GM20000 (cell line): ENCODE measurements at places on chromosomes 12 and 14.

GRCh38 chr14:70857496-70857890 lies 48.2 kb upstream of the MAP3K9 start:
- DNase-seq: no peak

DNA sequence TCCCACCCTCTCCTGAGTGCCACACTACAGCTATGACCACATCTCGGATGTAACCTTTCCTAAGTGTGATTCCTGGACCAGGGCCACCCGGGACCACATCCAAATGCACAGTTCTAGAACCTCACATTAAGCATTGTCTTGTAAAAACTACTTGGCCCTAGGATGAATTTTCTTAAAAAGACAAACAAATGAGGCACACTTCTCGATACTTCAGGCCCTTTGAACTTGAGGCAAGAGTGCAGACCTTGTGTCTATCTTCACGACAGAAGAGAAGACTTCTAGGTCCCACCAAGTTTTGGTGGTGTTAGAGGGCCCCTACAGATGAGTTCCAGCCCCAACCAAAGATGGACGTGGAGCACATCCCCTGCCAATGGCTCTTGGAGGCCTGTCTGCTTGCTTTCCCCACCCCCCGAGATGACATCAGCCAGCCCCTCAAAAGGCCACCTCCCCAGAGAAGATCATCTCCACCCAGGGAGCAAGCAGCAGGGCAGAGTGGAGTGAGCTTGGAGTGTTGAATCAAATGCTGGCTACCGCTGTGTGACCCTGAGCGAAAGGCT lies 9.3 kb downstream of the ISCU start:
- DNase-seq: no peak

DNA sequence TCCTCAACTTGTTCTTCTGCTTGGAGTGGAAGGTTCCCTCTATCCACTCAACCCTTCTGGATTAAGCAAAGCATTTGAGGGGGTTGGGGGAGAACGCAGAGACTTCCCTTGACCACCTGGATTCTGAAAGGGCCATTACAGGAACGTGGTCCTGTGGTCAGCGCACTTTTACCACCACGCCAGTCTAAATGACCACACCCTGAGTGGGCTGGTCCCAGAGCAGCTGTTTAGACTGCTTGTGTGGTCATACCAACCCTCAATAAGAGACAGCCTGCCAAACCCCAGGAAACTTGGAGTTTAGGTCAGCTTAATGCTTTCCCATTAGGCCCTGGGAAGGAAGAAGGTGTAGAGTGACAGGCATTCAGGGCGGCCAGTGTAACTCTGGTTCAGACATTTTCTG lies 165.5 kb upstream of the ATP2B1 start:
- no peak for DNase-seq

GRCh38 chr12:89523843-89524540 lies 604 bp downstream of the GALNT4 start:
- DNase-seq: no peak

DNA sequence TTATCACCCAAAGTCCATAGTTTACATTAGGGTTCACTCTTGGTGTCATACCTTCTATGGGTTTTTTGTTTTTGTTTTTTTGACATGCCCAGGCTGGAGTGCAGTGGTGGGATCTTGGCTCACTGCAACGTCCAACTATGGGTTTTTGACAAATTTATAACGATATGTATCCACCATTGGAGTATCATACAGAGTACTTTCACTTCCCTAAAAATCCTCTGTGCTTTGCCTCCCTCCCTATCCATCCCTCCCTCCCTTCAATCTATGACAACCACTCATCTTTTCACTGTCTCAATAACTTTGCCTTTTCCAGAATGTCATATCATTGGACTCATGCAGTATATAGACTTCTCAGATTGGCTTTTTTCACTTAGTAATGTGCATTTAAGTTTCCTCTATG lies 139.0 kb upstream of the CCDC198 start:
- DNase-seq: no peak

DNA sequence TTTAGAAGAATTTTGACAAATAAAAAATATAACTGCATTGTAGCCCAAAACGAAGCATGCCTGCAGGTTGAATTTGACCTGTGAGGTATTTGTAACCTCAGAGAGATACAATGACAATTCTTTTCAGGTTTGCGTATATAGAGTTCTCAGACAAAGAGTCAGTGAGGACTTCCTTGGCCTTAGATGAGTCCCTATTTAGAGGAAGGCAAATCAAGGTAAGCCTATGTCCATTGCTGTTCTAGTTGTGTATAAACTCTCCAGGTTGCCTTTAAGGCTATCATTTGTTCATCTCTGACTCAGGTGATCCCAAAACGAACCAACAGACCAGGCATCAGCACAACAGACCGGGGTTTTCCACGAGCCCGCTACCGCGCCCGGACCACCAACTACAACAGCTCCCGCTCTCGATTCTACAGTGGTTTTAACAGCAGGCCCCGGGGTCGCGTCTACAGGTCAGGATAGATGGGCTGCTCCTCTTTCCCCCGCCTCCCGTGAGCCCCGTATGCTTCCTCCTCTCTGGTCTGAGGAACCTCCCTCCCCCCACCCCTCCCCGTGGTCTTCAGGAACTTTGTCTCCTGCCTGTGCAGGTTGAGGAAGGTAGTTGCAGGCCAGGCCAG lies 2.7 kb downstream of the PABPN1 start:
- DNase-seq: no peak

DNA sequence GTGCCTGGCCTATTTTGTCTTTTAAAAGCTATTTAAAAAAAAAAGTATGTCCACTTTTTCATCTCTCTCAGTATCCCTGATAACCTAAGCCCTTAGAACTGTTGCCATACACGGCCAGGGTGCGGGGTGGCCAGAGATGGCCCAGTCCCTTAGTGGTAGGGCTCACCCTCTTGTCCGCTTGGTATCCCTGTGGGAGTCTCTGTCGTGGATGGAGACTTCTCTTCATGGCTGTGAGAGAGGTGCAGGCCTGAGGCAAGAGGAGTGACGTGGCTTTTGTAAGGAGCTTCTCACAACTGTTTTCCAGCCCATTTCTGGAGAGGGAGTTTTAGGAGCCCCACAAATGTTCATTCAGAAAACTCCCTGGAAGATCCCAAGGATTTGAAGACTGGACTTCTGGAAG lies 26.8 kb downstream of the XRCC3 start:
- DNase-seq: no peak

DNA sequence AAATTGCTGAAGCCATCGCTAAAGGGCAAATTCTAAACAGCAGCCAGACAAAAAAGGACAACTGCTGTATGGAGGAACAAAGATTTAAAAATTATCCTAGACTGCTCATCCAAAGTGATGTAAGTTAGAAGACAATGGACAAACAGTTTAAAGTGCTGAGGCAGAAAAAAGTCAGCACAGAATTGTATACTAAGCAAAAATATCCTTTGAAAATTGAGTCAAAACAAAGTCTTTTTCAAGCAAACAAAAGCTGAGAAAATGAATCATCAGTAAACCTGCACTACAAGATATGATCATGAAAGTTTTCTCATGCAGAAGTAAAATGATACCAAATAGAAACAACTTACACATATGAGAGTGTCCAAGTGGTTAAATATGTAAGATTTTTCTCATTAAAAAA lies 43.6 kb downstream of the EML5 start:
- DNase-seq: no peak

GRCh38 chr12:105220929-105221290 lies 15.1 kb downstream of the APPL2 start:
- DNase-seq: no peak

DNA sequence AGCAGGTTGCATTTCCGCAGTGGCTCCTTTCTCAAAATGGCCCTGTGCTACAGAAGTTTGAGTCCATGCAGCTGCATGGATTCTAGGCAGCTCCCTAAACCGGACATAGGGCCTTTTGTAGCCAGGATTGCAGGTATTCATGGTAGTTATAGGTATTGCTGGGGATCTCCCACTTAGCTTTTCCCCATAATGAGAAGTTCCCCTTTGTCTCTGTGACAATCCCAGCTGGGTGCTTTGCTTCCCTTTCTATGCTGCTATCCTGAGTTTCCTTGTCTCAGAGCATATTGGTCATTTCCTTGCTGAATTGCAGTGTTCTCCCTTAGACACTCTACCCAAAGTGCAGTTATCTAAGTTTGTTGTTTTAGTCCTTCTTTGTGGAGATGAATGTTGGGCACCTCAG lies 120.9 kb upstream of the MIS18BP1 start:
- no peak for DNase-seq

DNA sequence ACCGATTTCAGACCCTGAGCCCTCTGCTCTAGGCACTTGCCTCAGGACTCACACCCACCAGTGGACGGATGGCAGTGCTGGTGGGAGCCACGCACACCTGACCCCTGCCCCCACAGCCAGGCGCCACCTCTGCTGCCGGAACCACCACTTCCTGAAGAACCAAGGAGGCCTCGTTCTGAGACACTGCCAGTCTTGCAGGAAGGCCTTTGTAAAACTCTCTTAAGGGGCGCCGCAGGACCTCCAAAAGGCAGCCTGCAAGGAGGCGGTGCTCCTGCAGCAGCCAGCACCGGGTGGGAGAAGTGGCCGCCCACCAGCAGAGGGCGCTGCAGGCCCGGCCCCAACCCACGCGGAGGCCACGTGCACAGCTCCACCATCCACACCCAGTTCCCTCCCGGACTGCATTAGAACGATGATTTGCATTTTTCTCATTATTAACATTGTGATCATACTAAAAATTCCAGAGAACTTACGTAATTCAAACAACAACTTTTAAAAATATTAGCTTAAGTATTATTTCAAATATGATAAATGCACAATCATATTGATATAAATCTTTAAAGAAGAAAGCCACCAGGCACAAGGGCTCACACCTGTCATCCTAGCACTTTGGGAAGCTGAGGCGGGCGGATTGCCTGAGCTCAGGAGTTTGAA lies 12.8 kb downstream of the STX2 start:
- DNase-seq: peak; percentile 41

GRCh38 chr14:98259881-98260280 lies 1012.1 kb downstream of the BCL11B start:
- DNase-seq: no peak

DNA sequence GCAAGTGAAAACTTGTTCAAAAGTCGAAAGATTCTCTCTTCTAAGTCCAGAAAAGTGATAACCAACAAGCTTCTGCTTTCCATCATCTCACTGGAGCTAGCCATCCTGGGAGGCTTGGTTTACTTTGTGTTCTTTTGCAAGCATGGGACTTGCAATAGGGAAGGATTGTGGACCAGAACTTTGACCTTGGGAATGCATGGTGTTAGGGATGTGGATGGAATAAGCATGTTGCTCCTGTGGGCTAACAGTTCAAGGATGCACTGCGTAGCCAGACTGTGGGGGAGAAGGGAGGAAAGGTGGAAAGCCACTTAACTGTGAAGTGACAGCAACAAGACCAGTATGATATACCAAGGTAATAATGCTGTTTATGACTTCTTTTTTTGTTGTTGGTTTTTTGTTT lies 28.6 kb downstream of the SOAT2 start:
- no peak for DNase-seq

- no peak for DNase-seq
These were observed 6.9 kb upstream of the FAIM2 start for GRCh38 chr12:49910331-49911212.

- peak; percentile 11 for DNase-seq
These were observed 30.9 kb upstream of the TDRD9 start for GRCh38 chr14:103897075-103897947.

DNA sequence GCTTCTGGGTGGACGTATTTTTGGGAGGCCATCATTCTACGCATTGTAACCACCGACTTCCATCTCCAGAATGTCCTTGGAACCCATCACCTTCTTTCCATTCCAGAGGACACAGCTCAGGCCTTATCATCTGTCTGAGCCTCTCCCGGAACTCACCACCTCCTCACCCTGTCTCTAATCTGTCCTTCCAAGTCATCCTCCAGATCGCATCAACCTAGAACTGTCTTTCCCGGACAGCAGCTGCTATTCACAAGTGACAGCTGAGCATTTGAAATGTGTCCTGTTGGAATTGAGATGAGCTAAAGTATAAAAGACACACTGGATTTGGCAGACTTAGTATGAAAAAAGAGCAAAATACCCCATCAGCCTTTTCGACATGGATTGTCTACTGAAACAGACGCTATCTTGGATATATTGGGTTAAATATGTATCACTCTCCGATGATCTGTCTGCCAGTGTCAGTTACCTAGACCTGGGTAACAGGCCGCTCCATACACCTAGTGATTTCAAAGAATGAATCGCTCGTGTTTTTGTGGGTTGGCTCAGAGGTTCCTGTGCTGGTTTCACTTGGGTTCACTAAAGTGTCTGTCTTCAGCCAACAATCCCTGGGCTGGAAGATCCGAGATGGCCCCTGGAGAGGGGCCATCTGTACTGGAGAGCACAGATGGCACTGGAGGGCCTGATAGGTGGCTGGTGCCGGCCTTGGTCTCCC lies 104.4 kb upstream of the RFLNA start:
- DNase-seq: no peak

DNA sequence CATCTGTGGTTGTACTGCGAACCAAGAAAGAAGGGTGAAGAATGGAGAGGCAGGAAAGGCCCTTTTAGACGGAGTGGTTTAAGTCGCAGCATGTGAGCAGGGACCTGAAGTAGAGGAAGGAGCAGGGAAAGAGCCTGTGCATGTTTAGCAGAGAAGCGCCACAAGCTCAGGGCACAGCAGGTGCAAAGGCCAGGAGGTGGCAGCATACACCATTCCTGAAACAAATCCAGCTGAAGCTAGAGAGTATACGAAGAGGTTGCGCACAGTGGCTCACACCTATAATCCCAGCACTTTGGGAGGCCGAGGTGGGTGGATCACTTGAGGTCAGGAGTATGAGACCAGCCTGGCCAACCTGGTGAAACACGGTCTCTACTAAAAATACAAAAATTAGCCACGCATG lies 49.9 kb downstream of the HELB start:
- DNase-seq: peak; percentile 28

DNA sequence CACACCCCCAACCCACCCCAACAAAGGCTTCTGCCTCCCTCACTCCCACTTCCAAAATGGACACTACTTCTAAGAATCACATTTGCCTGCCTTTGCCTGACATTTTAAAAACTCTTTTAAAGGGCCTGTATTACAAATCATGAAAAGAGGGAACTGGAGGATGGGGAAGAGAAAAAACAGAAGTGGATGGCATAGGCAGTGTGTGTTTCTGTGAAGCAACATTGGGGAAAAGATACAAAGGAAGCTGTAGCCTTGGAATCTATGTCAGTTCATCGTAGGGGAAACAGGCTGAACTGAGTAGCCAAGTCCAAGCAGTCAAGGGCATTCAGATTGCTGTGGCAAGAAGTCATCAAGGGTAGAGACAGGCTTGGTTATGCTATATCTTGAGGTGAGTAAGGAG lies 273.9 kb downstream of the BTG1 start:
- DNase-seq: no peak

GRCh38 chr12:128920468-128920867 lies 67.2 kb downstream of the GLT1D1 start:
- no peak for DNase-seq

- peak; percentile 29 for DNase-seq
These were observed 39.2 kb upstream of the PLXNC1 start for GRCh38 chr12:94109160-94109559.

- no peak for DNase-seq
These were observed 107.0 kb upstream of the PRICKLE1 start for GRCh38 chr12:42696406-42697149.

DNA sequence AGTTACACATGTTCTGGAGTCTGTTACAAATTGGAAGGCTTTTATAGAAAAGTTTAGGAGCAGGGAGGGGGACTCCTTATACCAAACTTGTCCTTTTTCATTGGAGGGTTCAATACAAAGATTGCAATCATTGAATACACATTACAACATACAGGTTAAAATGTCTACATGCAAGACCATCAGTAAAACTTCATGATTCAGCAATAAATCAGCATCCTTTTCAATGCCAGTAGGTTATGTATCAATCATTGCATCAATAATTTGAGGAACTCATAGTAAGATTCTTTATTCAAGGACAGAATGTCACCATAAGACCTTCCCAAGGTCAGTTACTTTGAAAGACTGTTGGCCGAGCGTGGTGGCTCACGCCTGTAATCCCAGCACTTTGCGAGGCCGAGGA lies 16.5 kb upstream of the GALNT8 start:
- DNase-seq: no peak

GRCh38 chr12:131789638-131790037 lies 38.6 kb upstream of the MMP17 start:
- no peak for DNase-seq
